SK-N-MC (cell line): ENCODE measurements at places on chromosomes 13 and 19.

DNA sequence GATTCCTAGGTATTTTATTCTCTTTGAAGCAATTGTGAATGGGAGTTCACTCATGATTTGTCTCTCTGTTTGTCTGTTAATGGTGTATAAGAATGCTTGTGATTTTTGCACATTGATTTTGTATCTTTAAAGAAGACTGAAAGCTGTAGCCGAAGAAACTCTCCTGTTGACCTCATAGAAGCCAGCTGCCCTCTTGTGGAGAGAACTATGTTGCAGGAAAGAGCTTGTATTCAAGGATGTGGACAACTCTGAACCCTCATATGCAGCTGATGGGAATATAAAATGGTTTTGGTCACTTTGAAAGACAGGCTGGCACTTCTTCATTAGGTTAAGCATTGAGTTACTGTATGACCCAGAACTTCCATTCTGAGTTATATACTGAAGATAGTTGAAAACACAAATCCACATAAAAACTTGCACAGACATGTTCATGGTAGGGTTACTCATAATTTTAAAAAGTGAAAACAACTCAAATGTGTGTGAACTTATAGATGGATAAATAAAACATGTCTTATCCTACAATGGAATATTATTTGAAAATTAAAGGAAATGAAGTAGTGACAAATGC, 65.8 kb upstream of the SLITRK6 start:
- peak; percentile 6 for DNase-seq

GRCh38 chr13:43081866-43082265, 58.5 kb downstream of the DNAJC15 start:
- no peak for DNase-seq

- DNase-seq, result no peak
Observed at GRCh38 chr13:40667622-40667978, 1.2 kb upstream of the FOXO1 start.

GRCh38 chr13:40480915-40481516, 185.4 kb downstream of the FOXO1 start:
- no peak for DNase-seq

- DNase-seq, result no peak
Observed at GRCh38 chr13:101399365-101399764, 16.9 kb downstream of the NALCN start.

DNA sequence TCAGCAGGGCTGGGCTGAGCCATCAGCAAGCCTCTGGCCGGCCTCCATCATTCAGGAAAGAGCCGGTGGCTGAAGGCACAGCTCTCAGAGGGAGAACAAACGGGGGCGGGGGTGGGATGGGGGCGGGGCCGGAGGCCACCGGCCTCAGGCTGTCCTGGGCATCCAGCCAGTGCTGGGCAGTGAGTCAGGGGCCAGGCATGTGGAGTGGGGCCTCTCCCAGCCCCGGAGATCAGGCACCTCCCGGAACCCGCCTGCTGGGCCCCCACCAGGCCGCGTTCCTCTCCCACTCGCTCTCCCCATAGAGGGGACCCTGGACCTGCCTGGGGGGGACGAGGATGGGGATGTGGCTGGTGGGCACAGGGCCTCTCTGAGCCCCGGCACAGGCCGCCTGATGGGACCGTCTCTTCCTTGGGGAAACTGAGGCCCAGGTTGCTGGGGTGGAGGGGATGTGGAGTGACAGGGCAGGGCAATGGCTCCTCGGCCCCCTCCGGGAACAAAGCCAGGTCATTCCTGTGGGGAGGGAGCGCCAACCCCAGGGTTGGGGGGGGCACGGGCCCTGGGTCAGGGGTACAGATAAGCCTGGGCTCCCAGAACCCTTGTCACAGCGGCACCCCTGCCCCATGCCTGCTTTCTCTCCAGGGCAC, 12.9 kb downstream of the SPC24 start:
- DNase-seq, result no peak

GRCh38 chr19:45351401-45351952, 10.9 kb downstream of the KLC3 start:
- no peak for DNase-seq
